ENCODE measurements at places on chromosomes 6 and 20.
A peak's percentile ranks its signal among the peaks of the same experiment; 100 is the strongest.

- H3K27me3 ChIP-seq: no peaks in the 10 kb centered on the region
- no peaks in the 10 kb centered on the region for H3K36me3 ChIP-seq
- H3K27ac ChIP-seq: peak overlapping the region; percentile 33
- H3K4me1 ChIP-seq: peaks cover 31% of the 10 kb centered on the region
- peak; percentile 54 for DNase-seq
Measured at GRCh38 chr20:4896971-4897497, 104.3 kb downstream of the SLC23A2 start.

DNA sequence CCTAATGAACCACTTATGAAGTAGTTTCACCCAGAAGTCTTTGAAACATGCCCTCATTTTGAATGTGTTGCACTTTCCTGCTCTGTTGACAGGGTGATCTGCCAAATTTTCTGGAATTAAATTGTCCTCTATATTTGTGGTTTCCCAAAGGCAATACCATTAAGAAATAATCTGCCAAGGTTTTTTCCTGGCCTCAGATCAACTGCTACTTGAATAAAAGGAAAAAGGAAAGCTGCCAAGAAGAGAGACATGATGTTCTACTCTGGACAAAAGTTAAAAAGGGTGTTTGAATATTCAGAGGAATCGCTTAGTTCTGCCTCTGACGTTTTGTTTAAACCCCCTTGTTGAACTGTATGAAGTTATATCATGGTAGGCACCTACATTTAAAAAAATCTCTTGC, 37.4 kb upstream of the ARMH2 start:
- peaks cover 40% of the 10 kb centered on the region for H3K4me1 ChIP-seq
- peak overlapping the region; percentile 29 for H3K27ac ChIP-seq
- no peak for DNase-seq
- no peaks in the 10 kb centered on the region for H3K27me3 ChIP-seq
- H3K4me3 ChIP-seq: no peak overlapping the region

- no peak for DNase-seq
- H3K36me3 ChIP-seq: no peaks in the 10 kb centered on the region
Measured at GRCh38 chr20:14512839-14513238, 175.4 kb upstream of the FLRT3 start.

GRCh38 chr6:53581856-53582255, 37.0 kb upstream of the GCLC start:
- H3K27me3 ChIP-seq: no peaks in the 10 kb centered on the region
- H3K36me3 ChIP-seq: no peaks in the 10 kb centered on the region
- H3K4me3 ChIP-seq: no peak overlapping the region

GRCh38 chr6:161104966-161105365, 113.4 kb downstream of the MAP3K4 start:
- H3K27me3 ChIP-seq: no peaks in the 10 kb centered on the region
- DNase-seq: no peak
- no peaks in the 10 kb centered on the region for H3K4me1 ChIP-seq
- H3K4me3 ChIP-seq: no peak overlapping the region
- H3K27ac ChIP-seq: no peak overlapping the region
- no peaks in the 10 kb centered on the region for H3K36me3 ChIP-seq

- no peaks in the 10 kb centered on the region for H3K36me3 ChIP-seq
- no peak for DNase-seq
- no peaks in the 10 kb centered on the region for H3K4me1 ChIP-seq
- no peak overlapping the region for H3K27ac ChIP-seq
Measured at GRCh38 chr6:154267508-154268106, 89.0 kb downstream of the IPCEF1 start.

- H3K36me3 ChIP-seq: no peaks in the 10 kb centered on the region
- no peak overlapping the region for H3K4me3 ChIP-seq
- H3K27me3 ChIP-seq: no peaks in the 10 kb centered on the region
- no peak overlapping the region for H3K27ac ChIP-seq
- no peak for DNase-seq
- H3K4me1 ChIP-seq: no peaks in the 10 kb centered on the region
Measured at GRCh38 chr6:133937909-133938308, 15.1 kb upstream of the TBPL1 start.

DNA sequence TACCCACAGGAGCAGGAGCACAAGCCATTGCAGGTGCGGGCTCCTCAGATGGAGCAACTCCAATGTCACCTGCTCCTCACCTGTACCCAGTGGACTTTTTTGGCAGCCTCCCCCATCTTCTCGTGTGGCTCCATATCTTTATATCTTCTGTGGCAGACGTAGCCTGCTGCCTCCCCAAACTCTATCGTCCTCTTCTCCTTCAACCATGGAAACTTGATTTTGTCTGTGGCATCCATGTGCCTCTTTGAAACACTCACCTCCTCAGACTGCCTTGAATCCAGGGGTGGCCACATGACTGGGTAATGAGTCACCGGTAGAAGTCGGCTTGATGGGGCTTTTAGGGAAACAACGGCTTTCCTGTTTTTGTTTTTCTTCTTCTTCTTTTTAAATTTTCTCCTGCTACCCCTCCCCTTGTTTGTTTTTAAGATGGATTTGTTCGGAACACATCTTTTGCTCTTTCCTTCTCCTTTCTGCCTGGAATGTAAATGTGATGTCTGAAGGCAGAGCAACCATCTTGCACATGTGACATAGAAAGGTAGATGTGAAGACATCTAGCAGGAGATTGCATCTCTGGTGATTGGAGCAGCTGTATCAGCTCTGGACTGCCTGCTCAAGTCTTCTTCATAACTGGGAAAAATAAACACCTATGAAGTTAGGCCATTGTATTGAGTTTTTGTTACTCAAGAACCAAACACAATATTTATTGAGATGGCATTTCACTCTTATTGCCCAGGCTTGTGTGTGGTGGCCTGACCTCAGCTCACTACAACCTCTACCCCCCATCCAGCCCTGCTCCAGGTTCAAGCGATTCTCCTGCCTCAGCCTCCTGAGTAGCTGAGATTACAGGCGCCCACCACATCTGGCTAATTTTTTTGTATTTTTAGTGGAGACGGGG, 69.9 kb upstream of the DDR1 start:
- no peak overlapping the region for H3K27ac ChIP-seq
- H3K27me3 ChIP-seq: no peaks in the 10 kb centered on the region
- peaks cover 23% of the 10 kb centered on the region for H3K4me1 ChIP-seq
- no peak for DNase-seq
- no peaks in the 10 kb centered on the region for H3K36me3 ChIP-seq

- H3K4me1 ChIP-seq: peaks cover 79% of the 10 kb centered on the region
- no peak overlapping the region for H3K4me3 ChIP-seq
- H3K27ac ChIP-seq: no peak overlapping the region
- no peaks in the 10 kb centered on the region for H3K27me3 ChIP-seq
- no peaks in the 10 kb centered on the region for H3K36me3 ChIP-seq
Measured at GRCh38 chr20:1377341-1377871, 15.4 kb downstream of the FKBP1A start.

- no peaks in the 10 kb centered on the region for H3K27me3 ChIP-seq
- no peak for DNase-seq
- H3K4me1 ChIP-seq: peaks cover 72% of the 10 kb centered on the region
- no peak overlapping the region for H3K27ac ChIP-seq
- no peak overlapping the region for H3K4me3 ChIP-seq
Measured at GRCh38 chr6:42040856-42041480, 9.4 kb upstream of the TAF8 start.

- H3K36me3 ChIP-seq: no peaks in the 10 kb centered on the region
- DNase-seq: no peak
- H3K4me3 ChIP-seq: peak overlapping the region; percentile 91
- peaks cover 6% of the 10 kb centered on the region for H3K4me1 ChIP-seq
- peak overlapping the region; percentile 84 for H3K27ac ChIP-seq
Measured at GRCh38 chr6:28105245-28105639, 19.2 kb upstream of the ZSCAN16 start.

GRCh38 chr20:533526-533925, 10.1 kb downstream of the CSNK2A1 start:
- H3K4me3 ChIP-seq: no peak overlapping the region
- H3K36me3 ChIP-seq: no peaks in the 10 kb centered on the region
- no peaks in the 10 kb centered on the region for H3K27me3 ChIP-seq
- no peak for DNase-seq
- H3K27ac ChIP-seq: no peak overlapping the region

DNA sequence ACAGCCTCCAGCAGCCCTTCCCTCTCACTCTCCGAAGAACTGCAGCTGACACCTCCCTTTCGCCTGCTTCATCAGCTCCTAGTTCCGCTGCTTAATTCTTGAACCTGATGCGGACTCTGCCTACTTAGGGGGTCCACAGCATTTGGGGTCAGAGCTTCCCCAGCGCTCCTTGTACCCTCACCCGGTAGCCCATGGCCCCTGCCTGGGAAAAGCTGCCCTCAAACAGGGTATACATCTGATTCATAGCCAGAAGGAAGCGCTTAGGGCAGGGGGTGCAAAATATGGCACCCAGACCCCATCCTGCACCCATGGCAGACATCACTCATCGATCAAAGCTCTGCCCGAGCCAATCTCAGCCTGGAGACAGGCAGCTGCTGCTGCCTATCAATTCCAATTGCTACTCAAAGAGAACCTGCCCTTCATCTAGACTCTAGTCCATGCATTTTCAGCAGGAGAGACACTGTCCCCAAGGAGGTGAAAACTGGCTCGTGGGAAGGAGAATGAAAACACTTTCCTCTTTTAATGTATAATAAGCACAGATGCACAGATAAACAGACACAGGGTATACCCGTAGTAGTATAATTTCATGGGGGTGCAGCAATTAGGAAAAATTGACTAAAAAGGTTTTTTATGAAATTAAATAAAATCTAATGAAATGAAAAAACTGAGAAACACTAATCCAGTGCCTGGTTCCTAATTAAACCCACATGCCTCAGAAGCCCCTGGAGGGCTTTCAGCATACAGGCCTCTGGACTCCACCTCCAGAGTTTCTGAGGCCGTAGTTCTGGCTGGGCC, 194.8 kb downstream of the PREX1 start:
- H3K4me1 ChIP-seq: no peaks in the 10 kb centered on the region
- H3K36me3 ChIP-seq: no peaks in the 10 kb centered on the region
- H3K4me3 ChIP-seq: no peak overlapping the region
- no peaks in the 10 kb centered on the region for H3K27me3 ChIP-seq
- DNase-seq: no peak

- H3K4me3 ChIP-seq: no peak overlapping the region
- peaks cover 5% of the 10 kb centered on the region for H3K4me1 ChIP-seq
- no peaks in the 10 kb centered on the region for H3K27me3 ChIP-seq
- no peak for DNase-seq
Measured at GRCh38 chr6:113562248-113562647, 294.9 kb upstream of the MARCKS start.

GRCh38 chr6:143157131-143157530, 96.4 kb downstream of the AIG1 start:
- no peaks in the 10 kb centered on the region for H3K27me3 ChIP-seq
- H3K36me3 ChIP-seq: no peaks in the 10 kb centered on the region
- DNase-seq: no peak
- no peak overlapping the region for H3K27ac ChIP-seq

- no peaks in the 10 kb centered on the region for H3K4me1 ChIP-seq
- H3K4me3 ChIP-seq: no peak overlapping the region
- no peak overlapping the region for H3K27ac ChIP-seq
- no peak for DNase-seq
- H3K36me3 ChIP-seq: no peaks in the 10 kb centered on the region
- H3K27me3 ChIP-seq: no peaks in the 10 kb centered on the region
Measured at GRCh38 chr6:103879800-103880199, 979.9 kb downstream of the HACE1 start.

DNA sequence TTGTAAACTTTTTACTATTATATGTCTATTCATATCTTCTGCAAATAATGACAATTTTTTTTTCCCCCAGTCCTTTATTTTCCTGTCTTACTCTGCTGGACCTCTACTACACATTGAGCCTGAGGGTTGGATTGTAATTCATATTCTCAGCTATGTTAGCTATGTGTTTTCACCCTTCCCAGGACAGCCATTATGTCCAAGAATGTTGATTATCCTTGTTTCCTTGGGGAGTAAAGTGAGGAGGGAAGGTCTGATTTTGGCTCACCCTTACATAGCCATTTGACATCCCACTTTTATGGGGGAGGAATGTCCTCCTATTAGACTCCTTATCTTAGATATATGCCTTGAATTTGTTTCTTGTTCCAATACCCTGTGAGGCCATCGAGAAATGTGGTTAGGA, 17.6 kb upstream of the TBC1D32 start:
- H3K27me3 ChIP-seq: no peaks in the 10 kb centered on the region
- no peak for DNase-seq
- no peak overlapping the region for H3K4me3 ChIP-seq
- no peaks in the 10 kb centered on the region for H3K4me1 ChIP-seq
- no peak overlapping the region for H3K27ac ChIP-seq

GRCh38 chr20:18694071-18694470, 106.2 kb downstream of the DTD1 start:
- H3K4me1 ChIP-seq: peaks cover 5% of the 10 kb centered on the region
- no peak overlapping the region for H3K4me3 ChIP-seq
- no peak for DNase-seq

GRCh38 chr20:59456342-59457279, 147.7 kb upstream of the PHACTR3 start:
- DNase-seq: no peak
- no peaks in the 10 kb centered on the region for H3K36me3 ChIP-seq
- no peak overlapping the region for H3K4me3 ChIP-seq
- peaks cover 5% of the 10 kb centered on the region for H3K4me1 ChIP-seq

- peaks cover 15% of the 10 kb centered on the region for H3K4me1 ChIP-seq
- H3K36me3 ChIP-seq: no peaks in the 10 kb centered on the region
- H3K4me3 ChIP-seq: no peak overlapping the region
- H3K27ac ChIP-seq: no peak overlapping the region
- no peaks in the 10 kb centered on the region for H3K27me3 ChIP-seq
Measured at GRCh38 chr20:1845163-1845523, 50.1 kb upstream of the SIRPA start.

DNA sequence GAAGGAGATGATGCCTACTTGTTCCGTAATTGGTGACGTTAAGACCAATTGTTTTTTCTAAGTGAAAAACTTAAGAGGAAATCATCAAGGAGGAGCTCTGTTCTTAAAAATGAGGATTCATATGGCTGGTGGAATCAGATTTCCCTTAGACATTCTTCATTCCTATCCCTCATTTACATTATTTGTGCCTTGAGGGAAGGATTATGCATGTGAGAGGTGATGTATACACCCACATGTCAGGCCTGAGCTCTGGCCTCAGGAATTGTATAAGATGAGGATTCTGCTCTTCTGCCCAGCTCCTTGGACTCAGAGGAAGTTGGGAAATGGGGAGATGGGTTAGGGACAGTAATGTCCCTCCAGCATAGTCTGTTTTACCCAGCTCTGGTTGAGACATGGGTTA, 42.3 kb downstream of the SCP2D1 start:
- no peaks in the 10 kb centered on the region for H3K36me3 ChIP-seq
- DNase-seq: no peak

- H3K4me1 ChIP-seq: no peaks in the 10 kb centered on the region
- no peaks in the 10 kb centered on the region for H3K36me3 ChIP-seq
- H3K4me3 ChIP-seq: no peak overlapping the region
- no peak overlapping the region for H3K27ac ChIP-seq
- no peaks in the 10 kb centered on the region for H3K27me3 ChIP-seq
- DNase-seq: no peak
Measured at GRCh38 chr6:141095308-141095707, 1037.4 kb upstream of the GJE1 start.

DNA sequence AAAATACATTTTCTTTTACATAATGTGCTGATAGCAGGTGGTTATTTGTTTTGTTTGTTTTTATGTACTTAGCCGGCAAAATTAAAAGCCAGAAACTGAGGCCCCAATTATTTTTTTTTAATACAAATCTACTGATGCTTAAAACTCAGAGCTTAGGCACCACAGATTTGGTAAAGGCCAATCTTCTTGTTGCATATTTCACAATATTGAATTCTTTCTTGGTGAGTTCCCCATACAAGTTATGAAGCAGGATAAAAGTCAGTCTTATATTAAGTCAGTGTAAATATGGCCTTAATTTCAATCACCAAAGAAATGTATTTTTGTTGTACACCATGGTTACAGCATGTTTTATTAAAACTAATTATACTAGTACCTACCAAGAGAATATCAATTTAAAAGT, 16.3 kb upstream of the ZDHHC14 start:
- no peak for DNase-seq
- no peaks in the 10 kb centered on the region for H3K36me3 ChIP-seq
- no peak overlapping the region for H3K4me3 ChIP-seq
- no peaks in the 10 kb centered on the region for H3K27me3 ChIP-seq
- H3K4me1 ChIP-seq: no peaks in the 10 kb centered on the region
